Activated CD4-positive, alpha-beta T cell treated with anti-CD3 and anti-CD28 coated beads for 48 hours (primary cell): ENCODE measurements at places on chromosomes 2 and 18.
A peak's percentile ranks its signal among the peaks of the same experiment; 100 is the strongest.

DNA sequence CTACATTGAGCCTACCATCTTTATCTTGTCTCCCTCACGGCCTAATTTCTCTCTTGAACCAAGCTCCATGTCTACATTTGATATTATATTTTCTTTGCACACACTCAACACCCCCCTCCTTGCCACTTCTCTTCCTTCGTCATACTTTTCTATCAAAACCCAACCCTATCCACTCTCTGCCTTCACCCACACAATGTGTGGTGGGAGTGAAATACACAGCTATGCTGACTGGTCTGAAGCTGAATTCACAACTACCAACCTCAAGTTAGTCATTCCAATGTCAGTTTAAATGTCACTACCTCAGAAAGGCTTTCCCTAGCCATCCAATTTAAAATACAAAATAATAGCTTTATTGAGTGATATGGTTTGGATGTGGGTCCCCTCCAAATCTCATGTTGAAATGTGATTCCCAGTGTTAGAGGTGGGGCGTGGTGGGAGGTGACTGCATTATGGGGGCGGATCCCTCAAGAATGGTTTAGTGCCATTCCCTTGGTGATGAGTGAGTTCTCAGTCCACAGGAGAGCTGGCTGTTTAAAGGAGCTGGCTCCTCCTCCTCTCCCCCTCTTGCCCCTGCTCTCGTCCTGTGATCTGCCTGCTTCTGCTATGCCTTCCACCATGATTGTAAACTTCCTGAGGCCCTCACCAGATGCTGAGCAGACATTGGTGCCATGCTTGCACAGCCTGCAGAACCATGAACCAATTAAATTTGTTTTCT is 112.1 kb downstream of the DTNB start:
- DNase-seq, result peak; percentile 46

DNA sequence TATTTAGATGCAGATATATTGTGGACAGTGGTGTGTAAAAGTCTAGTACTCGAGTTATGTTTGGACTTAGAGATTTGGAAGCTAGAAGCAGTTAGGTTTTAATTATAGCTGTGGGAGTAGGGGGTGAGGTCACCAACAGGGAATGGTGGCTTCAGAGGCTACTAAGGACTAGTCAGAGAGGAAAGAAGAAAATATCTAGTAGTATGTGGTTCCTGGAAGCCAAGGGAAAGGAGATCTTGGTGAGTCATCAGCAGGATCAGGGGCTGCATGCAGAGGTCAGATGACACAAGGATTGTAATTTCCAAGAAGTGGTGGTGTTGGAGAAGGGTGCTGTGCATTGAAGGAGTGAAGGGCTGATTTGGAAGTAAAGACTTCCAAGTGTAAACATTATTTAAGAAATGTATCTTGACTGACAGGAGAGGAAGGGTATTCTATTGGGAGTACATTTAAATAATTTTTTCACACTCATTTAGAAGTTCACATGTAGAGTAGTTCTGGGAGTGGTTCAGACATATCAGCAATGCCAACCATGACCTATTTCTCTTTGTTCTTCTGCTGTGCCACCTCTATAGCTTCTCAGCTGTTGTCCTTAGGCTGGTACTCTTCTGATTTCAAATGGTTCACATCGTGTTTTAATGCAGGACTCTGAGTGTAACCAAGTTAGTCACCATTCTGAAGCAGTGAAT is 59.1 kb downstream of the ACSL3 start:
- DNase-seq, result no peak

DNA sequence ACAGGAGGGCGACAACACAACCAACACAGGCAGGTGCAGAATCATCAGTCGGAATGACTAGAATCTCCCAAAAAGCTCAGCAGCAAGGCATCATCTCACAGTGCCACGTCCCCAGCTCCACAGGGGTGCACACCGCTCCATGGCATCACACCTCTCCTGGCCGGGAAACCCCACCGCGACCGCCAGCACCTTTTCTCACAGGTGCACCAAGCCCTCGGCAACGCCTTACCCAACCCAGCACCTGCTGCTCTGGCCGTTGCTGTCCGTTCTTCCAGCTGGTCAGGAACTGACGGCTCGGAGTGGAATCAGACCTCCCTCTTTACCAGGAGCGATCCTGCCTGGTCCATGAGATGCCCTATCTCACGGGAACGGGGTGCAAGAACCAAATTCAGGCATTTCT is 61.3 kb downstream of the ZNF516 start:
- no peak for DNase-seq

DNA sequence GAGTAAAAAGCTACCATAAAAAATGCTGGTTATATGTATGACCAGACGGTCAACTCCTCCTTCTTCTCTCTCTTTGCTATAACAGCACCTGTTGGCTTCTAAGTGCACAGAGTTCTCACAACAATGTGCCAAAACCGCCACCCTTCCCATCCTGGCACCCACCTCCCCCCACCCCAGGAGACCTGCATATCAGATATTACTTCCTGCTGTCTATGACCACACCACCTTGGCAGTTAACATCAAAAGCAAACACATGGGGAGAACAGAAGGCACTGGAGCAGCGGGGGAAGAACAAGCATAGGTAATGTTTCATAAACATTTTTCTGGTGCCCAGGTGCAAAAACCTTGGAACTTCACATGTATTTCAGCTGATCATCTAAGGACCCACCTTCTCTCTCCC is 15.5 kb downstream of the SPRED2 start:
- DNase-seq, result no peak

DNA sequence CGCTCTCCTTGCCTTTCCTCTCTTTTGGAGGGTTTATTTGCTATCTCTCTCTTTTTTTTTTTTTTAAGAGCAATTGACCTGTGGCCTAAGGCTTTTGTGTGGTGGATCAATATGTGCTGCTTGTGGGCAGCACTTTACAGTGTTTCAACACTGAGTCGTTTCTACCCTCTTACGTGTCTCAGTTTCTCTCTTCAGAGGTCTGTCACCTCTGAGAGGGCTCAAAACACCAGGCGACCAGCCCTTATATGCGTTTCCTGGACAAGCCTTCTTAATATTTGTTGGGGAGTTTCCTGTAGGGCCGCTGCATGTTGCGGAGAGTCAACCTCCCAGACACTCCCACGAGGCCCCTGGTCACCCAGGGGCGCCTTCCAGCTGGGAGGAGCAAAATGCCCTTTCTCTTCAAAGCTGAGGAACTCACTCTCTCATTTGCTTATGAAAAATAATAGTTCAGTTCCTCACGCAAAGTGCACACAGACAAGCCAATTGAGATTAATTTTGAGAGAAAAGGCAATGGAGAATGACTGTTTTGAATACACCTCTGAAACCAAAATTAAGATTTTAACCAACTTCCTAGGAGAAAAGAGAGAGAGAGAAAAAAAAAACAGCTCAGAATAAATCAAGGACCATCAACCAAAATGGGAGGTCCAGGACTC is 96.3 kb upstream of the B3GNT2 start:
- no peak for DNase-seq

GRCh38 chr2:80322311-80322920 is 17.9 kb upstream of the LRRTM1 start:
- DNase-seq, result no peak

GRCh38 chr2:6741229-6741628 is 124.5 kb downstream of the CMPK2 start:
- DNase-seq, result no peak

GRCh38 chr2:45909171-45909565 is 257.7 kb downstream of the PRKCE start:
- DNase-seq, result no peak

GRCh38 chr18:47821314-47821713 is 109.1 kb downstream of the SMAD2 start:
- DNase-seq, result no peak

GRCh38 chr2:28595323-28595722 is 99.5 kb downstream of the PLB1 start:
- DNase-seq, result no peak

DNA sequence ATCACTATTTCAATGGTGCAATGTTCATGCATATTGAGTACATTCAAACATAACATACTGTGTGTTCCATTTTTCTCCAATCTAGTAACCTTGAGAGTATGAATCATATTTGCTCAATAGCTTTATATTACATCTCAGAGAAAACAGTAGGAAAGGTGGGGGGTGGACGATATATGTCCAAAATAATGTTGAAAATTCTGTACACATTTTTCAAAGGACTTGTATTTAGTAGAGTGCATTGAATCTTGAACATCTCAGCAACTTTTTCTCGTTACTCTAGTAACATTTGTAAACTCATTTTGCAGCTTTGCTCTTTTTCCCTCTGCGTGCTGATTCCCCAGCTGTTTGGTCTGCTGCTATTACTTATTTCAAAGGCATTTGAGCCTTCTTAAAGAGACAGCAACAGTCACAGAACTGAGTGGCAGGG is 1487.0 kb downstream of the LRP1B start:
- no peak for DNase-seq

- DNase-seq, result no peak
Observed at GRCh38 chr2:39368846-39369245, 68.2 kb downstream of the MAP4K3 start.

- no peak for DNase-seq
Observed at GRCh38 chr2:198595721-198596120, 791.3 kb downstream of the PLCL1 start.

DNA sequence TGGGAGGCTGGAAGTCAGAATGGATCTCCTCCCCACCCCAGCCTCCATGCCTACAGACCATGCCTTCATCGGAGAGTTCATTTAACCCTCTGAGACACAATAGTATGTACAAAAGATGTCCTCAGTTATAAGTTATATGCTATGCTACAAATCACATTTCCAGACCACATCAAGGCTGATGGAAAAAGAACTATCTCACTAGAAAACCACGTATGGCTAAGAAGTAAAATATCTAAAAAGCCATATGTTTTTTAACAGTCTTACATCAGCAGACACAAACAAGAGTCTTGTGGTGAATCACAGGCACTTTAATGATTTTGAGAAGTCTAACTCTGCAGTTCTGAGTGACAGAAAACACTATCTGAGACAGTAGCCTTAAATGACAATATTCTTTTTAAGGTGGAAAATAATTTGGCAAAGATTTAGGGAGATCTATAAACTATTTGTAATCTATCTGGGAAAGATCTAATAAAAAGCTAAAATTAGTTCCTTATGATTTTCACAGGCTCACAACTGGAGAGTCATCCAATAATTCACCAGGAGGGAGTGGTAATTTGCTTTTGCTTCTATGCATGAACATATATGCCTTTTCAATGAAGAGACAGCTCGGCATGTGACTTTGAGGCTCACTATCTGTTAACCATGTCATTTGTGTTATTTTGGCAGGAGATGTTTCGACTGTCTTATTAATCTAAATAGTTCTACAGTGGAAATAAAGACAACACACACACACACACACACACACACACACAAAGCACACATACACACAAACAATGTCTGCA is 197.5 kb downstream of the IRS1 start:
- no peak for DNase-seq

- no peak for DNase-seq
Observed at GRCh38 chr2:75799859-75800258, 89.1 kb upstream of the GCFC2 start.

GRCh38 chr2:143529118-143529720 is 400.0 kb downstream of the ARHGAP15 start:
- no peak for DNase-seq

DNA sequence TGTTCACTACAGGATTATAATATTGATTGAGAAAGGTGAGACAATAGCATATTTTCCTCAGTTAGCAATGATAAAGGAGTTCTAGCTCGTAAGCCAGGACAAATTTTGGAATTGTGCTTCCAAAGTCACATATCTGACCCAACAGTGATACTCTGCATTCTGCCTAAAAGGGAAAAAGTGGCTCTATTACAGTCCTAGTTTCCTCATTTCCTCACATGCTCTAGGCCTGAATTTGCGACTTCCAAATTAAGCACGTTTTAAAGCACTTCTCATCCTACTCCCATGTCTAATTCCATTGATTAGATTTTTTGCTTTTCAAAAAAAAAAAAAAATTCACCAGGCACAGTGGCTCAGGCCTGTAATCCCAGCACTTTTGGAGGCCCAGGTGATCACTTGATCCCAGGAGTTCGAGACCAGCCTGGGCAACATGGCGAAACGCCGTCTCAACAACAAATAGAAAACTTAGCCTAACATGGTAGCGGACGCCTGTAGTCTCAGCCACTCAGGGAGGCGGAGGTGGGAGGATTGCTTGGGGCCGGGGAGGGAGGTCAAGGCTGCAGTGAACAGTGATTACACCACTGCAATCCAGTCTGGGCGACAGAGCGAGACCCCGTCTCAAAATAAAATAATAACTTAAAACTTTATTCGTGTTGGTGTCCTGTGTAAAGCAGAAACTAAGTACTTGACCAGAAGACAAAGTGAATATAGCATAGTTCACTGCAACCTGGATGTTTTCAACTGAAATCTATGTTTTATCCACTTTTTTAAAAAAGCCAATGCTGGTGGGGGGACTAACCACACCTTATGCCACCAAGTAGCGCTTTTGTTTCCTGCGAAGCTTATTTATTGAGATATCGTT is 1.5 kb downstream of the ESCO1 start:
- no peak for DNase-seq

GRCh38 chr2:135473567-135473966 is 57.5 kb downstream of the ZRANB3 start:
- DNase-seq, result peak; percentile 20

DNA sequence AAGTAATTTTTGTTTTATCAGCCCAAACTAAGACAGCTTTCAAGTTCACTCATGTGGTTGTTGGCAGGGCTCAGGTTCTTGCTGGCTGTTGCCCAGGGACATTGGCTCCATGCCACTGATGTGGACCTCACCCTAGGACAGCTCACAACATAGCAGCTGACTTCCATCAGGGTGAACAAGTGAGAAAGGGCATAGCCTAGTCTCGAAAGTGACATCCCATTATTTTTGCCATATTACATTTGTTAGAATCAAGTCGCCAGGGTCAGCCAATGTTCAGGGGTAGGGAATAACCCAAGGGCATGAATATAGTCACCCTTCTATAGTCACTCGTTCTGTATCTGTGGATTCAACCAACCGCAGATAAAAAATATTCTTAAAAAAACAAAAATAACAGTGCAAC is 10.7 kb upstream of the CWC22 start:
- DNase-seq, result no peak

- no peak for DNase-seq
Observed at GRCh38 chr18:9619545-9619944, 5.2 kb upstream of the PPP4R1 start.

DNA sequence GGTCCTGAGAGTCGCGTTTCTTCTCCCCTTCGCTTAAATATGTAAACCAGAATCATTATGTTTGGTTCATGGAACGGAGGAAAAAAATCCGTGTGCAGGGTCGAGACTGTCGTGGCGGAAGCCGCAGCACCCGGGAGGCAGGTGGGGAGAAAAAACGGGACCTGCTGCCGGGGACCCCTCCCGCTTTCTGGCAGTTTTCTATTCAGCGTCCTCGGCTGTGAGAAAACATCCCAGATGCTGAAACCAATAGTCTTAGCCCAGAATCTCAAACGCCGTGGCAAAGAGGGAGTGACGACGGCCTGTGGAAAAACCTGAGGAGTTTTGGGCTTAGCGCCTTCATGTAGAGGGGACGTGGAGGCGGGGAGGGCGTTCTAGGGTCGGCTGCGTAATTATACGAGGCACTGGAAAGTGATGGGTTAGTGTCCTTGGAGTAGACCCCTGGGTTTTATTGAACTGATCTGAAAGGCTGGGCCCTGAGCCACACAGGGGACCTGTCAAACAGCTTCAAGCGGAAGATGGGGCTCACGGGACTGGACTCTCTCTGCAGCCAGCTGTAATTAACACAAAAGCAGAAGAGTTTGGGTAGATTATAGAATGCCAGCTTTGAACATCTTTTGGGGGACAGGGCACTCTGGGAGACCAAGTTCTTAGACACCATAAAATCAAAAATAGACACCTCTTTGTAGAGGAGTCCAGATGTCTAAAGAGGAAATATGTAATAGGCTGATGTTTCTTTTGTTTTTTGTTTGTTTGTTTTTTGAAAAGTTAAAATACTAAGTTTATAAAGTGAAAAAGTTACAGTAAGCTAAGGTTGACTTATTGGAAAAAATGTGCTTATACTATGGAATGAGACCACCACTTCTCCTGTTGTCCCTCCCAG is 834 bp upstream of the BUB1 start:
- peak; percentile 15 for DNase-seq
